ENCODE measurements at places on chromosomes 16 and 17.

DNA sequence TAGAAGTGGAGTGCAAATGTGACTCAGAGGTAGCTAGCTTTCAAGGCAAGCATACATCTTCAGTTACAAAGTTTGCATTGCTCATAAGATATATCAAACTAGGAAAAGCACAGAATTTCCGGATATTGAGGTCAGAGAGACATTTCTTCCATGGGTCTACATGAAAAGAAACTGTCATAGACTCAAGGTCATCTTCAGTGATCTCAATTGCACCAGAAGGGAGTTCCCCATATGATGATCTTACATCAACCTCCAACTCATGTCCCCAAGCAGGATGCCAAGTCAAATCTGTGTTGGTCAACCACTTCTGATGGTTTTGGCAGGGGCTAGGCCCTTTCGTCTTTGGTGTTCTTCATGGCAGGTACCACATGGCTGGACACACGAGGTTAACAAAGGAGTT is 459.9 kb upstream of the MAF start:
- DNase-seq, result no peak

DNA sequence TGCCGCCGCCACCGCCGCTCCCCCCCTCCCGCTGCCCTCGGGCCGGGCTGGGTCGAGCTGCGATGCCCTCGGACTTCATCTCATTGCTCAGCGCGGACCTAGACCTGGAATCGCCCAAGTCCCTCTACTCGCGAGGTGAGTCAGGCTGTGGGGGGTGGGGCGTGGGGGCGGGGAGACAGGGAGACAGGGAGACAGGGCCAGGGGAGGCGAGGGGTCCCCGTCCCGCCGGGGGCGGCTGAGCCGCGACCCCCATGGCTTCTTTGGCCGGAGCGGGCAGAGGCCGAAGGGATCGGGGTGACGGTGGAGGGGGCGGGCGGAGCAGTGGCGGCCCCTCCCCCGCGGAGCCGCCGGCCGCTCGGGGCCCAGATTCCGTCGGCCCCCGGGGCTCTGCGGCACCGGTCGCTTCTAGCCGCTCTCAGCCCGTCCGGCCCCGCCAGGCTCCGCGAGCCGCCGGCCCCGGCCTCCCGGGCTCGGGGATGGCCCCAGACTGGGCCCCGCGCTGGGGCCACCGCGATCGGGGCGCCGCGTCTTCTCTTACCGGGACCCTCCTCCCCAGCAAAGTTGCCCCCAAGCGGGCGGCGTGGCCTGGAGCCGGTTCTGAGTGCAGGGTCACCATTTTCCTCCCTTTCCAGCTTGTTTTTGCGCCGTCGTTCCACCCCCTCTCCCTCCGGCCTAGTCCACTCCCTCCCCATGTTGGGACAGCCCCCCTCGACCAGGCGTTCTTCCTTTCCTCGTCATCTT is 644 bp downstream of the NFAT5 start:
- DNase-seq, result peak; percentile 91

- no peak for DNase-seq
Measured at GRCh38 chr16:73176577-73177013, 128.7 kb upstream of the ZFHX3 start.

- no peak for DNase-seq
Measured at GRCh38 chr17:1124896-1125787, 54.6 kb downstream of the ABR start.

DNA sequence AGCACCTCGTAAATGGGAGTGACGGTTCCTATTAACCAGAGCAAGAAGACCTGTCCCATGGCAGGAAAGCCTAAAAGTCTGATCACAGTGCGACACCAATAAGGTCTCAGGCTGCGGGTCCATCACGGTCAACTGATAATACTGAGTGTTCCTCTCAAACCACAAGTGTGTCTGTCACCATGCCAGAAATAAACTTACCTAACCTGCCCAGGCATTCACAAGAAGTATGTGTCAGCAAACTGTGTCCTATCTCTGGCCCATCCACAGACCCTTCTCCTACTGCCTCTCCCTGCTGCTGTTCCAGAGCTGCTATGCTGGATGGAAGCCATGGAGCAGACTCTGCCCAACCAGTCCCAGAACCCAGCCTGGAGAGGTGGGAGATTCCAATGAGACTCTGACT is 73.5 kb downstream of the ZNF423 start:
- DNase-seq, result no peak

- DNase-seq, result no peak
Measured at GRCh38 chr17:81031566-81032550, 3.1 kb upstream of the BAIAP2 start.

DNA sequence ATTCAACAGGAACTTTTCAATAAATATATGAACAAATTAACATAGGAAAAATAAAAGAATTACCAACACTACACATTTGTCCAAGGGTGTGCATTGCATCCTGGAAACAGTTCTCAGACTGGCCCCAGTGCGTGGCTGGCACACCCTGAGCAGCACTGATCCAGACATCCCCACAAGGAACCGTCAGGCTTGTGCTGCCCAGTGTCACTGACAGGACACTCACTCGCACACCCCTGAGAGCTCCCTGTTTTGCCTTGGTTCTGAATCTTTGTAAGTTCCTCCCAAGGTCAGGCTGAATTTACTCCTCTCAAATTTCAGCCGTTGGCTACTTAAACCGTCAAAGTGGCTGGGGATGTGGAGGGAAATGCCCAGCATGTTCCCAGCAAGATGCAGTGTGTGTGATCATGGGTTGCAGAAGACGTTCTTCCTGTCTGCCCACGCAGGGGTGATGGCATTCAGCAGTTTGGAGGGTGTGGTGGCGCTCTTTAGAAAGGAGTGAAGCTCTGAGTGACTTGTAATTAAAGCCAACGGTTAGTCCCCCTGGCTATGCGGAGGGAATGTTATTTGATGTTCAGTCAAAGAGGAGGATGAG is 1.7 kb downstream of the MT2A start:
- DNase-seq, result no peak

DNA sequence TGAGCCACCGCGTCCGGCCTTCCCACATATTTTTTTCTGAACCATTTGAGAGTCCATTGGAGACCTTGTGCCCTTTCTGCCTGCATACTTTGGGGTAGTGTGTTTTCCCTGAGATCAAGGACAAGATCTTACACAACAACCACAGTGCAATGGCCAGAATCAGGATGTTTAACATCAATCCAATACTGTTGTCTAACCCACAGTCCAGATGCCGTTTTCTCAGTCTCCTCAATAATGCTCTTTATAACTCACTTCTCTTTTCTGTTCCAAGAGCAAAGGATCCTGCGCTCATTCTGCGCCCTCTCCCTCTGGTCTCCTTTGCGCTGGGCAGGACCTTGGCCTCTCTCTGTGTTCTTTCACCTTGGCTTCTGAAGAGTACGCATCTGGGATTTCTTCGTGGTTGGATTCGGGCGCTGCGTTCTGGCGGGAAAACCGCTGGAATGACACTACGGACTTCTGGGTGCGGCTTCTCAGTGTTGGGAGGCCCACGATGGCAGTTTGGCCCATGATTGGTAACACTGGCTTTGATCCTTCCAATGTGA is 16.6 kb downstream of the CBX4 start:
- DNase-seq, result no peak

- no peak for DNase-seq
Measured at GRCh38 chr17:40452216-40452787, 9.1 kb downstream of the IGFBP4 start.

DNA sequence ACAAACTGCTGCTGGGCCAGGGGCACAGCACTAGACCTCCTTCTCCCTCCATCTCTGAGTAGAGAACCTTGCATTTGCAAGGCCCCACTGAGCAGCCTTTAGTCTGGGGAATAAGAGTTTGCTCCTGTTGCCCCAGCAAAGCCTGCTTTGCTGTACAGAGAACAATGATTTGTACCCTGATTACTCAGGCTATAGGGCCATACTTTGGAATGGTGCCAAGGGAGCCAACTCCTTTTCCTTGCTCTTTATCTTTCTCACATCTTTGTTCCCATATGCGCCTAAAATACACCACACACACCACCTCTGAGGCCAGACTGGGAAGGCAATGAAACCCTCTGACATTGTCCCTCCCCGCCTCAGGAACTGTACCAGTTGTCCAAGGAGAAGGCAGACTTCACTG is 21.2 kb downstream of the LIG3 start:
- DNase-seq, result no peak
